ENCODE measurements at places on chromosomes 12 and 14.

- DNase-seq, result no peak
These were observed 569.3 kb upstream of the LRFN5 start for GRCh38 chr14:41037388-41037787.

- DNase-seq, result no peak
These were observed 6.7 kb upstream of the FITM1 start for GRCh38 chr14:24123424-24124417.

DNA sequence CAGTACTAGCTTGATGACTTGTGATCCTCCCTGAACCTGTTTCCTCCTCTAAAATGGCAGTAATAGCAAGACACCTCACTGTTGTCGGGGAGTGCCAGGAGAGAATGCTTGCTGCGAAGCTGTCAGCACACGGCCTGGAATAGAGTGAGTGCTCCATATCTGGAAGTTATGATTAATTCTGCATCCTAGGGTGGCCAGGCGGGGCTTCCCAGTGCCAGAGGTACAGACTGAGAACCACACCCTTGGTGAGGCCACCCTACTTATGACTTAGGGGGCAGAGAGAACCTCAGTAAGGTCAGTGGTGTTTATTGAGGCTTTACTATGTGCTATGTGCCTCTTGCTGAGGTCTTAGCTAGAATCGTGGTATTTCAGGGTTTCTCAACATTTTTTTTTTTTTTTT, 20.1 kb downstream of the MORN3 start:
- no peak for DNase-seq

- DNase-seq, result no peak
These were observed at the start of gene KRT80 for GRCh38 chr12:52191841-52192791. Gene KRT80, minus strand, starts transcription at chr12:52192014. Its CDS starts 112 bp downstream, at chr12:52191902.

- DNase-seq, result peak; percentile 36
These were observed 22.7 kb upstream of the EID3 start for GRCh38 chr12:104280717-104281458.

- DNase-seq, result no peak
These were observed 29.7 kb downstream of the AKAP6 start for GRCh38 chr14:32358781-32359180.

DNA sequence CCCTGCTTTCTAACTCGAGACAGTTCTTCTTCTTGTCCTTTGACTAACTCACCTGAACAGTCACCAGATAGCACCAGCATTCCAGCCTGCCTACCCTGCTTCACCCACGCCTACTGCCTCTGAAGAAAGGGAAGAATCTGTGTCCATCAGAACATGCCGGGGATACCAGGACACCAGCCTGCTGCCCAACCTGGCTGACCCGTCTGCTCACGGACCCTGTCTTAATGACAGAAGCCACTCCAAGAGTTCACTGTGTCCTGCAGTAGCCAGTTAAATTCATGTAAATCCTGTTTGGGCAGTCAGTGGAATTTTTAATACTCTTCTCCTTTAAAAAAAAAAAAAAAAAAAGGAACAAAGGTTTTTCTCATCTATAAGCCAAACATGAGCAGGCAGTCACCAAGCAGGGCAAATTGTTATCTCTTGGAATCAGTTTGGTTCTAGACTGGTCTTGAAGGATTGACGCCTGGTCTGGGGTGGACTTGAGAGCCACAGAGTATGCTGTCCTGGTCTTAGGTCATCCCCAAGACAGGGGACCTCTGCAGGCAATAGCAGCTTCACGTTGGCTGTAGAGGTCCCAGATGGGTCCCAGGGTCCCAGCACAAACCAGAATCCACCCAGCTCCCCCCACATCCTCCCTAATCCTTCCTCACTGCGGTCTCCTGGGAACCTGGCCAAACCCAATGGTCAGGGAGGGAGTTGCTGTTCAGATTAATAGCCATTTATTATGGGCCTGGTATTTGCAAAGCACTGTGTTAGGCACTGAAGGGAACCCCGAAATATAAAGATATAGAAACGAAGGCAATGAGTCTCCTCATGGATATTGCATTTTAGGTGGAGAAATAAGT, 181.1 kb upstream of the HIF1A start:
- no peak for DNase-seq

- DNase-seq, result no peak
These were observed 838.6 kb downstream of the RPS29 start for GRCh38 chr14:48747561-48748089.

DNA sequence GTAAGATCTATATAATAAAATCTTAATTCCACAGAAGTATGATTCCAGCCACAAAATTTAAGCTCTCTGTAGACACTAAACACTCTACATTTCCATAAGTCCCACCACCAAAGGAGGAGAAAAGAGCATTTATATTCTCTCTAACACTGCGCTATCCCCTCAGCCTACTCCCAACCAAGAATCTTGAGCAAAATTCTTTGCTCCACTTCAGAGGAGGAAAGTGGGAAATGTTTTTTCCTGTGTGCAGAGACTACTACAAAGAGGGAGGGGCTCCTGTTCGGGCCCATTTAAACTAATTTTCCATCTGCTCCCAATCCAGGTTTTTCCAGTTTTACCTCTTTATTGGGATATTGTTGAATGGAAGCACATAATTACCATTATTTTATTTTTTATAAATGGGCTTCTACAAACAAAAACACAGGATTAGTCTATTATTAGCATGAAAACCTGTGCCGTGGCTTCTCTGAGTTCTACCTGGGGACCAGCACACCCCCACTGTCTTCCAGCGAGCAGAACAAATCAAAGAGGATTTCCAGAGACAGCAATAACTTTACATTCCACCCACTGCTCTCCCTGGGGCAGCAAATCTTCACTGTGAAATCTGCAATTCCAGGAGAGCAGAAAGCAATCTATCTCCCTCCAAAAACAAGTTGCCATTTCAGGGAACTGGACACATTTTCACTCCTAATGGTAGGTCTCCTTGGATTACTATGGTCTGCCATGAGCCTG, 174.0 kb downstream of the DAD1 start:
- DNase-seq, result no peak

GRCh38 chr14:87908550-87908949, 84.4 kb downstream of the GALC start:
- DNase-seq, result no peak

GRCh38 chr14:50452979-50453705, 56.5 kb upstream of the CDKL1 start:
- no peak for DNase-seq

DNA sequence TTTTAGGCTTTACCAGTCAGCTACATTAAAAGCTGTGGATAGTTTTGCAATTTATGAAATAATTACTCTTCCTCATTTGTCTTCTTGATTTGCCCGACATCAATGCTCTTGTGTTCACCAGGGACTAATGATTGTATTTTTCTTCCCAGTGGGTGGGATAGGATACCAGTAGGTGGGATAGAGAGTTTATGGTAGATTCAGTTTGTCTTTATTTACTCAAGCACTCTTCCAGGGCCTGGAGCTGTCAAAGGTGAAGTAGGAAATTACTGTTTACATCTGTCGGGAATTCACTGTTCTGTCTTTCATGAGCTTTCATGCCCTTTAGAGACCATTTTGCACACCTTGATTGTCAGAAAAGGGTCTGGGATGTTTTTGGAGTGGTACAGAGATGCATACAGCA, 36.6 kb downstream of the ETV6 start:
- no peak for DNase-seq

GRCh38 chr12:2221030-2221621, 168.3 kb downstream of the CACNA1C start:
- no peak for DNase-seq

- no peak for DNase-seq
These were observed 357.6 kb downstream of the APAF1 start for GRCh38 chr12:99002731-99003130.

DNA sequence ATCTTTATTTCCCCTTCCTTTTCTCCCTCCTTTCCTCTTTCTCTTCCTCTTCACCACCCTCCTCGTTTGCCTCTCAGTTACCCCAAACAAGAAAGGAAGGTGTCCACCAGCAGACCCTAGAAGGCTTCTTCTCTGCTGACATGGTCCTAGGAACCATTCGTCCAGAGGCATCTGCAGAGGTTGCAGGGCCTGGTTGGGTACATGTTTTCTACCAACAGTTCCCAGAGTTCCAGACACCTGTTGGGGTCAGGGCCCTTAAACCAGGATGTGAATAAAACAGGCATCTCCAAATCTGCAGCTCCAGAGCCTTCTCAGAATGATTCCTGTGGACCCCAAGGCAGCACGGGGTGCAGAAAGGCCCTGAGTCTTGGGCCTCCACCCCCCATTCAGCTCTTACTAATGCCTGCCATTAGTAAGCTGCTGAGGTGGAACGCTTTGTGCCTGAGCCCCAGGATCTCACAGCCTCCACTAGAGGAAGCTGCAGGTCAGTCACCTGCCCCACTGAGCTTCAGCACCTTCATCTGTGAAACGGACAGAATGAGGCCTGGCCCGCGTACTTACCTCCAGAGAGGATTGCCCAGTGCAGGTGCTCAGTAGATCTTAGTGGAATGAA, 130.4 kb downstream of the DICER1 start:
- DNase-seq, result no peak

DNA sequence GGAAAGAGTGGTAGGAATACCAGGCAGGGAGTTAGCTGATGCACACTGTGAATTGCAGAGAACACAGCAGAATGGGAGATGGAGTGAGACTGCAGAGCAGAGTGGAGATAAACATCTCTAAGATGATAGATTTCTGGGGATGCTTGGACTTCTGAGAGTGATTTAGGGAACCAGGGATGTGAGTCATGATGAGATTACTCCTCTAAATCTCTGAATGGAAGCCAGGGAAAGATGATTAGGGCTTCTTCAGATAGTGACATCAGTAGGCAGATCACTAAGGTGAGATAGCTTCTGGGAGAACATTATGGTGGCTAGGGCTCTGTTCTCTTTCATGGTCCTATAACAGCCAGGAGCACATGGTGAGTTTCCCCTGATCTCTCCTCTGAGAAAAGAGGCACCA, 501.5 kb upstream of the USP15 start:
- no peak for DNase-seq

DNA sequence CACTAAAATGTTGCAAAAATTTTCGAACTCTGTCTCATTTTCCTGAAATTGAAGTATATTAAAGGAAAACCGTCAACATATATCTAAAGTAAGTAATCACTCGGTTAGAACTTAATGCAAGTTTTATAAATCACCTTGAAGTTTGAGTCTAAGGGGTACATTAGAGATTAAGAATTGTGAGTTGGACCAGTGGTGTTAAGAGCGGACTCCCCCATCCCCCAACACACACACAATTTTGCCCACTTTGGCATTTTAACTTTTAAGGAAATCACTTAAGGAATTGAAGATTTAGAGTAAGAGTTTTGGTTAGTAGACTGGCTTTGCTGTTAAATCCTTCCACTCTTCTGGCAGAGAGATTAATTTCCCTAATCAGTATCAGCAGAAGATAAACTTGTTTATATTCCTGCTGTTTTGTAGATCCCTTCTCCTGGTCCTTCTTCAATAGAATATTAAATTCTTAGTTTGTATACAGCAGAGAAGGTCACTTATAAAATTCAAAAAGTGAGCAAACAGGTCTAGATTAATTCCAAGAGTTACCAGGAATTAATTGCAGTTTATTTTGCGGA, 1.5 kb downstream of the HIF1A start:
- no peak for DNase-seq

DNA sequence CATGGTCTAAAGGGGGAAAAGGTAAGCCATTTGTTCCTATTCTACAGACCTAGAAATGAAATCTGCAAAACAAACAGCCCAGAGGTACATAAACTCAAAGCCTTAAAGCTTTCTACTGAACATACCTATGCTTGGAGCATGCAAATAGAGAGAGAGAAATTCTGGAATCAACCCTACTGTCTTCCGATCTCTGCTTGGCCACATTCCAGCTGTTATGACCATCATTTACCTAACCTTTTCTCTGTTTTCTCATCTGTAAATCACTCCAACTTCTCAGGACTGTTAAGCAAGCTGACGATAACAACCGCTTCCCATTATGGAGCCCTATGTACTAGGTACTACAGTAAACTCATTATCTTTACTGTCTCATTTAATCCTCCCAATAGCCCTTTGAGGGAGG, 126.3 kb downstream of the CCDC60 start:
- no peak for DNase-seq

DNA sequence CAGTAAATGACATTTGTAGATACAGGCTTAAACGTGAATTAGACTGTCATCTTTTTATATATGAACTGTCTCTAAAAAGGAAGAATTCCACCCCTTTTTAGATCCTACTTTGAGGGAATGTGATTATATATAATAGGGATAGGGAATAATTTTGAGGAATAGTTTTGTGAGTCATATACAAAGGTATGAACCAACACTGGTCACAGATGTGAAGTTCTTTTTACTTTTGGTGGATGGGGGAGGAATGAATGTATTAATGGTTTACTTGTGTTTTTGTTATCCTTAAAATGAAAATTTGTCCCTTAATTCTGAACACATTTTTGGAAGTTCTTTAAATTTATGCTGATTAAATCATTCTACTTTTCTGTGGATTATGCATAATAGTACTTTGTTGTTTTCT, 30.4 kb downstream of the FRS2 start:
- no peak for DNase-seq

GRCh38 chr12:66620026-66620425, 58.9 kb downstream of the GRIP1 start:
- DNase-seq, result no peak

- DNase-seq, result no peak
These were observed 161.7 kb downstream of the DPF3 start for GRCh38 chr14:72732022-72732780.

DNA sequence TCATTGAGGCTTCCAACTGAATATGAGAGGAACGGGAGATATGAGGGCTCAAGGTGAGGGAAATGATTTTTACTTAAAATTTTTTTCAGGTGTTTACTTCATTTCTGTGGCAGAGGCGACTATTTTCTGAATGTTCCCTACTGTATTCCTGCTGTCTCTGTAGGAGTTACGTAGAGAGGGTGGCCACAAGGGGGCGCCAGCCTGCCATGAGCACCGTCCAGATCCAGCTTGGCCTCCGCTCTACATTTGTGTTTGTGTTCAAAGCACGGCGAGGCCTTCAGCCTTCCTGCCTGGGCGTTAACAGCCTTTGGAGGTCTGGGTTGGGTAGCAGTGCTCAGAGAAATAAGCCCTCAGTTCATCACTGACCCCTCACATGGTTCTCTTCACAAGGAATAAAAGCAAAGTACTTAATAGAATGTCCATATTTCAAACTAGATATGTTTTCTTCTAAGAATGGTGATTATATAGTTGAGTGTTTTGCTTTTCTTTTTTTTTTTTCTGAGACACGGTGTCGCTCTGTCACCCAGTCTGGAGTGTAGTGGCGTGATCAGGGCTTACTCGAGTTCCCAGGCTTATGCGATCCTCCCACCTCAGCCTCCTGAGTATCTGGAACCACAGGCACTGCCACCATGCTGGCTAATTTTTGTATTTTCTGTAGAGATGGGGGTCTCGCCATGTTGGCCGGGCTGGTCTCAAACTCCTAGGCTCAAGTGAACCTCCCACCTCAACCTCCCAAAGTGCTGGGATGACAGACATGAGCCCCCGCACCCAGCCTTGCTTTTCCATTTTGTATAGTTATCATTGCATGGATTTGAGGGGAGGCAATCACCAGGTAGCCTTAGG, 22.3 kb downstream of the CKB start:
- peak; percentile 64 for DNase-seq

- DNase-seq, result no peak
These were observed 123.9 kb downstream of the BRMS1L start for GRCh38 chr14:35949920-35950513.

GRCh38 chr12:26696048-26696612, 136.9 kb downstream of the ITPR2 start:
- DNase-seq, result no peak

Measured in T1000 (cell line).